ENCODE measurements at places on chromosomes 6 and 20.

DNA sequence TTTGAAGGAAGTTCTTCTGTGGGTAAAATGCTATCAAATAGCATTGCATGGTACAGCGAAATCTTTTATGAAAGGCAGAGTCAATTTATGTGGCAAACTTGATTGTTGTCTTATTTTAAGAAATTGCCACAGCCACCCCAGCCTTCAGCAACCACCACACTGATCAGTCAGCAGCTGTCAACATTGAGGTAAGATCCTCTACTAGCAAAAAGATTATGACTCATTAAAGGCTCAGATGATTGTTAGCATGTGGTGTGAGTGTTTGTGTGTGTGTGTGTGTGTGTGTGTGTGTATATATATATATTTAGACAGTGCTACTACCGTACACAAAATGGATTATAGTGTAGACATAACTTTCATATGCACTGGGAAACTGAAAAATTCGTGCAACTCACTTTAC is 27.8 kb downstream of the LRRN4 start:
- peak; percentile 80 for DNase-seq

DNA sequence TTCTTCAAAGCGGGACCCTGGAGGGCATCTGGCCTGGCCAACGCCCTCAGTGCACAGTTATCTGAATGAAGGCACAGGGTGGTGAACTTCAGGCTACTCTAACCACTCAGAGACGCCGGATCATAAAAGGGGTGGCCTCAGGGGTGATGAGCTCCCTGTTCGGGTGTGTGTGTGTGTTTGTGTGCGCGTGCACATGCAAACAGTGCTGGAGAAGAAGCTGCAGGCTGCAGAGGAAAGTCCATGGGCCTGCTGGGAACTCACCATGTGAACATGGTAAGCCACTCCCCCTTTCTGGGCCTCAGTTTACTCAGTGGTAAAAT is 42.0 kb downstream of the KIAA1755 start:
- DNase-seq, result no peak

- DNase-seq, result no peak
These were observed 22.7 kb upstream of the NTSR1 start for GRCh38 chr20:62685781-62686555.

DNA sequence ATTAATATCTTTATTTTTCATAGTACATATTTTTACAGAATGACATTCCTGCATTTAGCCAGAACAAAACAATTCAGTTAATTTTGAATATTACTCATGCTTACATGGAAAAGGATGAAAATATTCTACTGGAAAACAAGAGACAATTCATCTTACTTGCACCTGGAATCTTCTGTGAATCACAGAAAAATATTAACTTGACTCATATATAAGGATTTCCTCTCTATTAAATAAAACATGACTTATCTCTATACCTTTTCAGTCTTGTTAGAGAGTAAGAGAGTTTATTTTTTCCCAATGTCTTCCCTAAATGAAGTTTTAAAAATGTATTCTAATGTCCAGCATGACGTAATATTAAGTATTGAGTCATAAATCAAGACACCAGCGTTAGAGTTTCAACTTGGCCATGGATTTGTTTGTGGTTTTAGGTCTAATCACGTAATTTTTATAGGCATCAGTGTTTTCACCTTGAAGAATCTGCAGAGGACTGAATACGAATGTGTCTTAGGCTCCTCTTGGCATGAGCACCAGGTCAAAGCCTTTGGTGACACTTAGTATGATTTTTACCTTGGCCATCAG is 445.1 kb upstream of the JAG1 start:
- DNase-seq, result peak; percentile 28

DNA sequence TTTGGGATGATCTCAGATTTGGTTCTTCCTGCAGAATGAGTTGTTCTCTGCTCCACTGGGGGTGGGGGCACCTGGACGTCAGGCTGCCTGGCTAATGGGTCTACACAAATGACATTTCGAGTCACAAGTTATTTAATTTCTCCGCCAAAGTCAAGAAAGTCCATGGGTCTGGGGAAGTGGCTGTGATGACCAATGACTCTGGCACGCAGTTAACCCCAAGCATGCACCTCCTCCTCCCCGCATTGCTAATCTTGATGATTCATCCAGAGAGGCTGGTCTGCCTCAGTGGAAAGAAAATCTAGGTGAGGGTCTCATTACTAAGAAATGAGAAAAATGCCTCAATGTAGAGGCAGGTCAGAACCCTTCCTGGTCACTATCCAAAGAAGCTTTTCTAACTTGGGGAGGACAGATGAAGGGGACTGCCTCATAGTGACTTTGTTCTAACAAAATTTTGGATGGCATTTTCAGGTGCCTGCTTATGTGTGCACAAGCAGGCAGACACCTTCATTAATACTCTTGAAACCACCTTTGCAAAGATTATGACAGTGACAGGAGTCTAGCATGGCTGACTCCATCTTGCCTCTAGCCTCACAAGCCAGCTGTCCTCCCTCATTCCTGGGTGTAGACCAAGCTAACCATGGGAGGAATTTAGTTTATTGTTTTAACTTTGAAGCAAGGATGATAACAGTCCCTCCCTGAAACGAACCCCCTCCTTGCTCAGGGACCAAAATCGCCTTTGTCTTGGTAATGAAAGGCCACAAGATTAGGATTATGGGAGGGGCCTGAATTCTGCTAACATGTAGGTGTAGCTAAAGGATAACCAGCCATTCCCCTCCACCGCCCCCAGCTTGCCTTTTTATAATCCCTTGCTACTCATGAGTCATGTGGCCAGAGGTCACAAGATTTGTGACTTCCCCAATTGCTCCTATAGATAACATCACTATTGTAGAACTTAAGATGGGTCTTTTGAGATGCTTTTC is 98.6 kb upstream of the MRPS10 start:
- peak; percentile 97 for DNase-seq

DNA sequence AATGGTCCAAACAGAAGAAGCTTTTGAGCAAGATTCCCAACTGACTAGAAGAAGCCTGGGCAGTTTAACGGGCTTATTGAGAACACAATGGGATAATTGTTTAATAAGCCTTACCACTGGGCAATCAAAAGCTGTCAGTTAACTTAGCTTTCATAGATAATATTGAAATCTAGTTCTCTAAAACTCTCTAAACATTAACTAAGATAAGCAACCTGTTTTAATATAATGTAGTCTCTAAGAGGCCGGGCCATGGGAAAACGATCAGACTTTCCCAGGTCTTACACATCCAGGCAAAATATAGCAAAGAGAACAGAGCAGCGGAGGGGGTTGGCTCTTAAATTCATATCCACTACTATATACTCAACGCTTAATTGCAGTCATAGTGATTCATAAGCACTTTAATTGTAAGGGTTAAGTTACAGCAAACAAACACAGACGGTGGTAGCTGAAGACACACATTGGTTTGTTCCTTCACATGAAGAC is 128.0 kb upstream of the FAM83B start:
- no peak for DNase-seq

DNA sequence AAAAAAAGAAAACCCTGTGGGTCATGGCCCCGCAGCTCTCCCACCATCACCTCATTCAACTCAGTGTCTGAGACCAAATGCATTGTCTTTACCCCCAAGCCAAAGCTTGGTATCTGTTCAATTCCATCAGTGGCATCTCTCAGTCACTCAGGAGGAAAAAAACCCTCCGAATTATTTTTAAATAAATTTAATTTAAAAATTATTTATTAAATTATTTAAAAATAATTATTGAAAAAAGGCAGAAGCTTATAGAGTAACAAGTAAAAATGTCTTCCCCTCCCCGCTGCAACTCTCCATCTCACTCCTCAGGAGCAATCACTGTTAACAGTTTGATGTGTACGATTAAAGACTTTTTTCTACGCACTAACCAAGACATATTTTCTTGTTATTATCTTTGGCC is 50.7 kb downstream of the PRDM1 start:
- DNase-seq, result no peak

DNA sequence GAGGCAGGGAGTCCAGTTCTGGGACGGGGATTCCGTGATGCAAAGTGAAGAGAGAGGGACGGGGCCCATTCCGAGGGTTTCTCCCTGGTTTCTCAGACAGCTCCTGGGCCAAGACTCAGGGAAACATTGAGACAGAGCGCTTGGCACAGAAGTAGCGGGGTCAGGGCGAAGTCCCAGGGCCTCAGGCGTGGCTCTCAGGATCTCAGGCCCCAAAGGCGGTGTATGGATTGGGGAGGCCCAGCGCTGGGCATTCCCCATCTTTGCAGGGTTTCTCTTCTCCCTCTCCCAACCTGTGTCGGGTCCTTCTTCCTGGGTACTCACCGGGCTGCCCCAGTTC is 35.9 kb upstream of the HLA-G start:
- no peak for DNase-seq

- peak; percentile 91 for DNase-seq
These were observed 71.8 kb downstream of the ARHGAP18 start for GRCh38 chr6:129638055-129638684.

- DNase-seq, result no peak
These were observed 51.1 kb downstream of the MYO6 start for GRCh38 chr6:75800133-75800532.

DNA sequence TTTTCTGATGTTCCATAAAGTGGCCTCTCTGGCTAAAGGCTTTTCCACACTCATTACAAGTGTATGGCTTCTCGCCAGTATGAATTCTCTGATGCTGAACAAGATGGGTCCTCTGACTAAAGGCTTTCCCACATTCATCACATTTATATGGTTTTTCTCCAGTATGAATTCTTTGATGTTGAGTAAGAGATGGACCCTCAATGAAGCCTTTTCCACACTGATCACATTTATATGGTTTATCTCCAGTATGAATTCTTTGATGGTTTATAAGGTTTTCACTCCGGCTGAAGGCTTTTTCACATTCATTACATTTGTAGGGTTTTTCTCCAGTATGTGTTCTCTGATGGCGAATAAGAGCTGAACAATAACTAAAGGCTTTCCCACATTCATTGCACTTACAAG is 20.4 kb downstream of the ZNF184 start:
- DNase-seq, result peak; percentile 26

GRCh38 chr6:52976149-52976548 is 18.9 kb downstream of the GSTA4 start:
- DNase-seq, result no peak

GRCh38 chr20:36085686-36086267 is 68.8 kb upstream of the EPB41L1 start:
- peak; percentile 82 for DNase-seq

DNA sequence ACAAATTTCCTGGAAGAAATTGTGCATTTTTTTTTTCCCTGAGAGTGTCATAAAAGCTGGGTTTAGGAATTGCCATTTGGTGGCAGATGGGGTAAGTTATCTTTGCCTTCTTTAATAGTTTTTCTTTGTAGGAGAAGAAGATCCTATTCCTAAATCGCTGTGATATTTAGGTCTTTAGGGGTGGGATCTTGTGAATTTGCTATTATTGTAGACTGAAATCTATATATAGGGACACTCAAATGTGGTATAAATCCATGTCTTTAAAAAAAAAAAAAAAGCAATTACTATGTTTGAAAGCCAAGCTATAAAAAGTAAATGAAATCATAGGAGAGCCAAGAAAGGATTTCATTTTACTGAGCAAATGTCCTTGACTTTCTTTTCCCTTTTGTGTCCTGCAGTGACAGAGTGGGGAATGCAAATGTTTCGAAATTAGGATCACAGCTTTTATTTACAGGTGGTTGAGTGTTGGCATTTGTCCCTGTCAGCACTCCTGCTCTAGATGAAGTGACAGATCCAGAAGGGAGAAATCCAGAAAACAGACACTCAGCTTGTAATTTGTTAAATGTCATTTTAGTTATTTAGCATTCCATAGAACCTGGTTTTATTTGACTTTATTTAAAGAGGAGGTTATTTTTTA is 29.4 kb downstream of the TIAM2 start:
- no peak for DNase-seq

GRCh38 chr6:113786168-113786567 is 71.0 kb upstream of the MARCKS start:
- no peak for DNase-seq

DNA sequence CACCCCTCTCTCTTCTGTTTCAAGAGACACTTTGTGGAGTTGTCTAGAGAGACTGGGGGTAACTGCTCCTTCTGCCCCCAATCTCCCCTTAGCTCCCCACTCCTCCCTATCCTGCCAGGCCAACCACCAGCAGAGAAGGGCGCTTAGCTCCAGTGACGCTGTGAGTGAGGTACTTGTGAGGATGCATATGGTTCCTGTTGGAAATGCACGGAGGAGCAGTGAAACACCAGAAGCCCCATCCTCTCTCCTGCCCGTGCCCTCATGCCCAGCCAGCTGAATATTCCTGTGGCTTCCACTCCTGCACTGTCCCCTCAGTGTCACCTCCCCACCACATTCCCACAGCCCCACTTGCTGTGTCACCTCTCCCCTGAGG is 11.9 kb downstream of the NT5E start:
- no peak for DNase-seq

DNA sequence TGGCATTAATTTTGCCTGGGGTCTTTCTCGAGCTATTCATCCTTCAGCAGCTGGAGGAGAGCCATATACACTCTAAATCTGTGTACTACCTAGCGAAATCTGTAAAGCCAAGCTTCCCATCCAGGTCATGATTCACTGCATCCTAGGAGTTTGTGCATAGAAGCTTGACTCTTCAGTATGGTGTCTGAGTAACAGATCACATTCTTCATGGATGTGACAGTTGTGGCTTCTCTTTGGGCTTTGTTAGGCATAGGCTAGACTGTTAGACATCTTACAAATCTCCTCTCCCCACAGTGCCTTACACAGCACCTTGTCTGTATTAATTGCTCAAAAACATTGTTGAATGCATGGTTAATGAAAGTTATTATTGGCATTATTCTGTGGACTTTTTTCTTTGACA is 177.0 kb downstream of the EYA4 start:
- DNase-seq, result no peak

- no peak for DNase-seq
These were observed 209.3 kb upstream of the CST7 start for GRCh38 chr20:24739746-24740145.

GRCh38 chr6:21103626-21104224 is 489.8 kb upstream of the SOX4 start:
- no peak for DNase-seq

GRCh38 chr6:156026486-156027247 is 571.0 kb upstream of the NOX3 start:
- no peak for DNase-seq

DNA sequence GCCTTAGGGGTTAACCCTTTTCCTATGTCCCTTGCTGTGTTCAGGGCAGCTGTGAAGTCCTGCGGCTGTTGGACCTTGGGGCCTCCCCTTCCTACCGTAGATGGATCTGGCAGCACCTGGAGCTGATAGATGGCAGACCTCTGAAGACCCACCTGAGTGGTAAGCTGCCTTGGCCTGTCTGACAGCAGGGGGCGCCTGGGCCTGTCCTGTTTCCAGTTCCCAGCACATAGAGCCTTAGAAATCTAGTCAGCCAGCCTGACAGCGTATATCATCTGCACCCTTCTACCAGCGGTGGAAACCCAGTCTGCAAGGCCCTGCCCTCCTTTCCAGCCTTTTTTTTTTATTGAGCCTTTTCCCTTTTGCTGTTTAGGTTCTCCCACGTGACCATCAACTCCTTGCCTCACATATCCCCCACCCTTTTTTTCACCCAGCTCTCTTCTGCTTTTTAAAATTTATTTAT is 26.6 kb downstream of the CNBD2 start:
- peak; percentile 81 for DNase-seq

Data from iris pigment epithelial cell (primary cell).